ENCODE measurements at places on chromosomes 7 and 10.

- no peak for DNase-seq
Observed at GRCh38 chr7:40400525-40400924, 265.7 kb downstream of the SUGCT start.

- no peak for DNase-seq
Observed at GRCh38 chr7:87870471-87870870, 5.7 kb downstream of the SLC25A40 start.

- no peak for DNase-seq
Observed at GRCh38 chr10:80268938-80269588, 20.4 kb downstream of the MAT1A start.

DNA sequence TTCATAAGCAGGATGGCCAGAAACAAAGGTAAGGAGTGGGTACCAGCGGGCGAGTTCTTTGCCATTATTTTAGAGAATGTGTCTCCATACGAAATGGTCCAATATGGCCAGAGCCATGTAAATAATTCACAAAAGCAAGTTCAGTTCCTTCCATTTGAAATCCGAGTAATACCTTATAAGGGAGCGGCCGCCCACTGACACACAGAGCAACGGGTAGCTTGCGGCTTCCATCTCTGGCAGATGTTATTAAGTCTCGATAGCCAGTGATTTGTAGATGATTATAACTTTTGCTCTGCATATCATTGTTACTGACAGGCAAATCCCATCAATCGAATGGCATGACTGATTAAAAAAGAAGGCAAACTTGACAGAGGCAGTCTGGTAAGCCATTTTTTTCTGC is 63.2 kb downstream of the GFRA1 start:
- no peak for DNase-seq
